ENCODE measurements at places on chromosomes 3 and 15.

DNA sequence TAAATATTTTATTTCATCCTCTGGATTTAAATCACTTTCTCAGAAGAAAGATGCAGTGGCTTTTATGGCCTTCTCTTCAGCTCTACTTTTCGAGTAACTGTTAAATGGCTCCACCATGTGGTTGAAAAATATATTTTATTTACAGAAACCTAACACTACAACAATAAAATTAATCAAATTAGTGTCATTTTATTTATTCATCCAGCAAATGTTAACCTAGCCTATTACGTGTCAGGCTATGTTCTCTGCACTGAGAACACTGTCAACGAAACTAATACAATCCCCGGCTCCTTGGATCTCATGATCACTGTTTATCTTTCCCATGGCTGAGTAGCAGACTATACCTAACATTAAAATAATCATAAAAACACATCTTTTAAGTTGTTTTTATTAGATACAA lies 148.0 kb upstream of the OSTN start:
- DNase-seq, result no peak

DNA sequence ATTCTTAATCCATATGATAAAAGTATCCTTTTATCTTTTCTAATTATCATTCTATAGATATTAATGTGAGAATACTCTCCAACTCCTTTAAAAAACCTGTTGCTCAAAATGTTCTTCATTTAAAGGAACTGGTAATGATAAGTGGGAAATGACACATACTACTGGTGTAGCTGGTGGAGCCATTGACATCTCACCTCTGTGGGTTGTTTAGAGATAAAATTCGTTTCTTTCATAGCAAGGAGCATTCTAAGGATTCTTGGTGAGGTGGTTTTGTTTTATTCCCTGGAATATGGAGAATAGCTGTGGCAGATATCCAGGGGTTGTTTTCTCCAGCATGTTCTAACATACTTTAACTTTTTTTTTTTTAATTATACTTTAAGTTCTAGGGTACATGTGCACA lies 299.8 kb upstream of the THBS1 start:
- no peak for DNase-seq

DNA sequence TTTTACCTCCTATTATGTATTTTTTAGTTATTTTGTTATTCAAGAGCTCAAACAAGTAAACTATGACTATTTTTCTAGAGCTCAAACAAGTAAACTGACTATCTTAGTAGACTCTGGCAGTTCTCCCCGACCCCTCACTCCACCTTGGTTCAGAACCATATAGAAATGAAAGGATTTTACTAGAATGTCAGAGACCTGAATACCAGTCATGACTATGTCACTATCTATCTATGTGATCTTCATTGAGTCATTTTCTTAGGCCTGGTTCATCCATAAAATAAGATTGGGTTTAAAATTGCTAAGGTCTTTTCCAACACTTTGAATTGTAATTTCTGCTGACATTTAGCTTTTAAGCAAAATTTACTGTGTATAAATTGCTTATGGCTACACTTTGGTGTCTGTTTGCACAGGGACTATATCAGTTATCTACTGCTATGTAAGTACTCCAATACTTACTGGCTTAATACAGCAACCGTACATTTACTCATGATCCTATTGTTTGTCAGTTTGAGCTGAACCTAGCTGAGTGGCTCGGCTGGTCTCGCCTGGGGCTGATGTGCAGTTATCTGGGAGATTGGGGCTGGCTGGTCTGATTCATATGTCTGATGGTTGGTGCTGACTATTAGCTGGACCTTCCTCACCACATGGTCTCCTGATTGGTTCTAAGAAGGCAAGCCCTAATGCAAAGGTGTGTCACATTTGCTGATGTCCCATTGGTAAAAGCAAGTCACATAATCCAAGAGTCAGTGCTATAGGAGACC lies 37.0 kb downstream of the RASA2 start:
- no peak for DNase-seq

GRCh38 chr15:70297465-70298058 lies 199.8 kb upstream of the TLE3 start:
- DNase-seq, result no peak

GRCh38 chr3:13316603-13317002 lies 103.5 kb downstream of the NUP210 start:
- no peak for DNase-seq

GRCh38 chr15:30921106-30921505 lies 17.4 kb downstream of the FAN1 start:
- no peak for DNase-seq

DNA sequence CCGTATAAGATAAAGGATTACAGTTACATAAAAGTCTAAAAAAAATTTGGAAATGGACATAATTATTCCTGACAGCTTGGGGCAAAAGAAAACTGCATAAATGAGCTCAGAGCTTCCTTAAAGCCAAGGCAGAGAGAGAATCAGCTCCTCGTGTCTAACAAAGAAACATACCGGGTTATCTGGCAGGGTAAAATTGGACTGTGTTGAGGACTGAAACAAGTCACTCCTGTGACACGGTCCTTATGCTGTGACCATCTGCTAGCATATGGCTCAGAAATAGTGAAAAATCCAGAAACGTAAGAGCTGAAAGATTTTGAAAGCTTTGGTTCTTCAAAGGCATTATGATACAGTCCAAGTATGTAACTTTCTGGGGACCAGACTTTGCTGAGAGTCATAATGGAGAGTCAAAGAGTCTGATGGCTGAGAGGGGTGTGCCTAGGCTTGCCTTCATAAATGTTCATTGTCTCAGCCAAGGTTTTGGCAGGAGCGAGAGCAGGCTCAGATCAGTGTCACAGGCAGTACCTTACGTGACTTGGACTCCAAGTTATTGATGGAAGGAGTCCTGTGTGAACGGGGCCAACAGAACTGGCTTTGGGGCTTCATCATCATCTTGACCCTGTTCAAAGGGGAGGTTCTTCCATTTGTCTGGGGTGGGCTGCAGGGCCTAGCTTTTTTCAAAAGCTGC lies 12.5 kb downstream of the MAP6D1 start:
- no peak for DNase-seq

- no peak for DNase-seq
These were observed 41.5 kb upstream of the MTMR10 start for GRCh38 chr15:31032961-31033371.

DNA sequence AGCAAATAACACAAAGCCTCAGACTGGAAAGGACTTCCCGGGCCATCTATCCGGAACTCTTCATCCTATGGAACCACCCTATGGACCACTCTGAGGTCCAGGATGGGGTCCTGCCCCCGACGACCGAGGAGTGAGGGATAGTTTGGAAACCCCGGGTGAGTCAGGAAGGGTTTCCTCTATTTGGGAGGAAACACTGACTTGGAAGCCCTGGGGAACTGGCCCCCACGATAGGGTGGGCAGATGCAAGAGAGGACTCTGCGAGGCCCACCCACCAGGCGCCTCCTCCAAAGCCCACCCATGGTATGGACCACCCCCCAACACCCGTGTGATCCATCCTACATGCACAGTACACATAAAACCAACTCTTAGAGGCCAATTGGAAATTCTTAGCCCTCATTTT lies 69.4 kb downstream of the CPN2 start:
- no peak for DNase-seq

- DNase-seq, result no peak
These were observed 21.4 kb upstream of the NR2C2 start for GRCh38 chr3:14925729-14926591.

- DNase-seq, result peak; percentile 43
These were observed 8.4 kb downstream of the CHSY1 start for GRCh38 chr15:101243420-101243819.

DNA sequence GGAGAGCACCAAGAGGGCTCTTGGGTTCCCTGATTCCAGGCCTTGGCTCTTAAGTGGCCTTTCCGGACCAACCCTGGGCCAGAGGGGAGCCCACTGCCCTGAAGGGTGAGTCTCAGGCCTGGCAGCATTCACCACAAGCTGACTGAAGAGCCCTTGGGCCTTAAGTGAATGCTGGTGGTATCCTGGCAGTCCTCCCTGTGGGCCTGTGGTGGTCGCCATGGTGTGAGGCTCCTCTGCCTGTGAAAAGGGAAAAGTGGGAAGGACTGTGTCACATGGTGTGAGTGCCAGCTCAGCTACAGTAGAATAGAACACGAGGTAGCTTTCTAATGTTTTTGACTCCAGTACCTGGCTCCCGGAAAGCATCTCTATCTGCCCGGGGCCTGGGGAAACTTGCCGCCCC lies 15.3 kb downstream of the CHDH start:
- DNase-seq, result no peak

DNA sequence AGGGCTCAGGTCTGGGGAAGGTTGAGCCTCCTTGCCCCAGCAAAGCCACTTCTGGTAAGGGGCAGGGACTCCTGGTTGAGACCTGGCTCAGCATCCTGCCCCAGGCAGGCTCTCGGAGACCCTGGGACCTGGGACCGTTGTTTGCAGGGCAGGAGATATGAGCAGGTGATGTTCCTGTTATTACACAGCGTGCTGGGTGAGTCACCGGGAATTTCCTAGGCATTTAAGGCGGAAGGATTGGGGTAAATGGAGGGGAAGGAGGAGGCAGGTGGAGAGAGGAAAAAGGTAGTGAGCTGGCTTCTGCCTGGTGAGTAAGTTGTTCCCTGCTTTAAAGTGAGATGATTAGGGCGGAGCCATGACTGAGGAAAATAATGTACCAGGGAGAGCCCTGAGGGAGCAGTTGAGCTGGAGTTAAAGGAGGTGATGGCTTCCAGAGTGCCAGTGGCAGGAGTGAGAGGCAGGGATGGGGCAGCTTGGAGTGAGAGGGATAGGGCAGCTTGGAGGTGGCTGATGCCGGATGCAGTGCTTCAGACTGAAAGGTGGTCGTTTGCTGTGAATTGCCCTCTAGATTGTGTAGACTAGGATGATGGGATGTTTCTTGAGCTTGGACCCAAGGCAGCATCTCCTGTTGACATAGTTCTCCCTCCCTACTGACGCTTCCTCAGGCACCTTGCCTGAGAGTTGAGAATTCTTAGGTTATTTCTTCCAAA lies 79.4 kb downstream of the AAGAB start:
- no peak for DNase-seq

GRCh38 chr3:86563400-86563970 lies 427.5 kb downstream of the VGLL3 start:
- DNase-seq, result no peak

- no peak for DNase-seq
These were observed 45.9 kb downstream of the POLR2M start for GRCh38 chr15:57752436-57752835.

GRCh38 chr3:129633751-129634481 lies 27.4 kb upstream of the PLXND1 start:
- DNase-seq, result no peak

GRCh38 chr15:90553248-90553745 lies 23.6 kb downstream of the CRTC3 start:
- peak; percentile 71 for DNase-seq

GRCh38 chr3:27633224-27633545 lies 88.9 kb downstream of the EOMES start:
- DNase-seq, result peak; percentile 72

DNA sequence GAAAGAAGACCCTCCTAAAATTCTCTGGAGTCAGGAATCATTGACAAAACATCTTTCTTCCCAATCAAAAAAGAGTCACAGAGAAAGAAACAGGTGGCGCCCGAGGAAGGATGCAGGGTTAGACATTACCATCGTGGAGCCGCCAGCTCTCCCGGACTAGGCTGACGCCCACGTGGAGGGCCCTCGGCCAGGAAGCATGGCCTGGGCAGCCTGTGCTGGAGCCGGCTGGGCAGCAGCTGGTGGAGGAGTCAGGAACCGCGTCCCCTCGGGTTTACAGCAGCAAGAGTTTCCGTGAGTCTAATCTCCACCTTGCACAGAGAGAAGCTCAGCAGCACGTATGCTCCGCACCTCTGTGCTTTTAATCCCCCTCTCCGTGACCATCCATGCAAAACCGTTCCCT lies 533.7 kb upstream of the ATP11B start:
- DNase-seq, result no peak

- DNase-seq, result no peak
These were observed 28.5 kb upstream of the TATDN2 start for GRCh38 chr3:10219737-10220136.

- no peak for DNase-seq
These were observed 40.5 kb upstream of the SIAH2 start for GRCh38 chr3:150803440-150803985.

DNA sequence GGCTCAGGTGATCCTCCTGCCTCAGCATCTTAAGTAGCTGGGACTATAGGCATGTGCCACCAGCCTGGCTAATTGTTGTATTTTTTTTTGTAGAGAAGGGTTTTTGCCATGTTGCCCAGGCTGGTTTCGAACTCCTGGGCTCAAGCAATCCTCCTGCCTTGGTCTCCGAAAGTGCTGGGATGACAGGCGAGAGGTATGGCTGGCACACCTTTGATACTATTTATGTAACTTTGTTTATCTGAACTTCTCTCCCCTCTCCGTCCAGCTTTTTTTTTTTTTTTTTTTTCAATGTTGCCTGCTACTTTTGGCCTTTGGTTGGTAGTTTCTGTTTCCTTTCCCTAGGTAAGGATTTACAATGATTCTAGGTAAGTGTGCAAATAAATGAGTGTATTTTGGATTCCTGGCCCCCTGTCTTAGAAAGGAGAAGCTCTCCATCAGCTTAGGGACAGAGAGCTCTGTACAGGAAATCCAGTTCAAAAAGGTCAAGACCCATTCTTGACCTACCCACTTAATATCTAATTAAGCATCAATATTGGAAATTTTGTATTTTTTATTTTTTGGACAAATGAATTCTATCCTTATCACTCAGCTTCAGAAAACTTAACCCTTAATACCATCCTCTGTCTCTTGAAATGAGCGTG lies 6.8 kb downstream of the ARL6IP5 start:
- DNase-seq, result no peak

- DNase-seq, result no peak
These were observed 853.5 kb downstream of the TUSC7 start for GRCh38 chr3:117563063-117563462.

- DNase-seq, result peak; percentile 41
These were observed 16.9 kb upstream of the SEMA4B start for GRCh38 chr15:90184119-90184785.

DNA sequence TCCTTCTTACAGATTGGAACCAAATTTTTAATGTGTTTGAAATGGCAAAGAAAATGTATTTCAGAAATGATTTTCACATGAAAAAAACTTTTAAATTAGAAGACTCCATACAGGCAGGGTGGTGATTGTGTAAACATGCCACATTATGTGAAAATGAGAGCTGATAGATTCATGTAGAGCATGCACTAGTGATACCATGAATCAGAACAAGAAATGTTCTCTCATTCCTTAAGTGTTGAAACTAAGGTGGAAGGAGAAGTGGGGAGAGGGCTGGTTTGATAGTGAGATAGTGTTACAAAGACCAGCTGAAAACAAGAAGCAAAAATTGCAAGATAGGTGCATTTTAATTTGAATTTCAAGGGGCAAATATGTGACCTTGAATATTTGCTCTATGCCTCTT lies 100.3 kb downstream of the CCNL1 start:
- DNase-seq, result no peak

Measured in ascending aorta (tissue), 2 donors.